LHCN-M2 (cell line): ENCODE measurements at places on chromosomes 5 and 9.

DNA sequence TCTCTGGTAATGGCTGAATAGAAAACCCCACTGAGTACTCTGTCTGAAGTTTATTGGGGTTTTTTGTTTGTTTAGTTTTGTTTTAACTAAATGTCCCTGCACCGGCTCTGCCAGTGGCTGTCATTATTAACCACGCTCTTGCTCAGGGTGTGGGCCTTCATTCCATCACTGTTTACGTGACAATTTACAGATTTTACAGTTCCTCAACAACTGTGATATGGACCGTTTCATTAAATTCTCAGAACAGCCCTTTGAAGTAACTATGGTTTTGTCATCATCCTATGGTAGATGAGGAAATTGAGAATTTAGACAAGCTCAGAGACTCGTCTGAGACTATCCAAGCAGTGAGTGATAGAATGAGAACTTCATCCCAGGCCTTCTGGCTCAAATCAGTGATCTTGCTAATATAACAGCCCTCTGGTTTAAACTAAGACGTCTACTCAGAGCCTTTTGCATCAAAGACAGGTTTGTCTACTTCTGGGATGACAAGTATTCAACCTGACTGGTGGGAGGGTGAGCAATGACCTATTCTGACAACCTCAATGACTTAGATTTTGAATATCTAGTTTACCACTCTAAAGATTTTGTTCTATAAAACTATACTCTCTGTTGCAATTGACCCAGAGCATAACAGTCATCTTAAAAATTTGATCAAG, 77.3 kb upstream of the MAP3K1 start:
- DNase-seq = no peak

GRCh38 chr5:93800988-93801811, 59.8 kb upstream of the POU5F2 start:
- peak; percentile 70 for DNase-seq

- DNase-seq = peak; percentile 37
Measured at GRCh38 chr5:42858687-42859086, 47.0 kb upstream of the SELENOP start.

- DNase-seq = peak; percentile 33
Measured at GRCh38 chr9:6272229-6272598, 56.0 kb upstream of the TPD52L3 start.

DNA sequence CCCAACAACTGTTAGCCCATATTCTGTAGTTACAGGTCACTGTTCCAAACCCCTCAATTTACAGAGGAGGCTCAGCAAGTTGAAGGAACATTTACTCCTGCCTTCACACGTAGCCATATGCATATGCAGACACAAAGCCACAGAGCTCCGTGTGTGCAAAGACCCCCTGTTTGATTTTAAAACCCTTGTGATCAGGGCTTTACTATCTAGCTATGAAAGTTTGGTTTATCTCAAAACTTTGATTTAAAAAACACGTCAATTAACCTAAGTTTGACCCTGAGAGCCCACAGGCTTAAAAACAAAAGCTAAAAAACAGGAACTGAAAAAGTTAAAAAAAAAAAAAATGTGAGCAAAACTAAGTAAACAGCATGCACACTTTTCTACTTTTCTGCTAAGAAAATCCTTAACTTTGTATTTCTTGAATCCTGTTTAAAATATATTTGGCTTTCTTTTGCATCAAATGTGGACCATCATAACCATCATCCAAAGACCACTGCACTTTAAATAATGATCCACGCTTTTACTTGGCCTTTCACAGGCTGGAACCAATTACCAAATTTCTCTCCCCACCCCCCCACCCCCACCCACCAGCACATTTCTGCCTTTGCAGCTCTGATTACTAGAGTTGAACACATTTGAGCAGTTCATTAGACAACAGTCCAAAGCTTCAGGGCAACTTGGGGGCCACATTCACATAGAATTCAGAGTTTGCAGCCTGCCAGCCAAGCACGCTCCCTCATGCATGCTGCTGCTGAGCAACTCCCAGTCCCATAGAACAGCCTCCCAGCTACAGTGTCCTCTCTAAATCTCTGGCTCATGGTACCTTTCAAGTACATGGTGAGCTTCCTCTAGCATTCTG, 128.8 kb upstream of the MAP3K1 start:
- no peak for DNase-seq

DNA sequence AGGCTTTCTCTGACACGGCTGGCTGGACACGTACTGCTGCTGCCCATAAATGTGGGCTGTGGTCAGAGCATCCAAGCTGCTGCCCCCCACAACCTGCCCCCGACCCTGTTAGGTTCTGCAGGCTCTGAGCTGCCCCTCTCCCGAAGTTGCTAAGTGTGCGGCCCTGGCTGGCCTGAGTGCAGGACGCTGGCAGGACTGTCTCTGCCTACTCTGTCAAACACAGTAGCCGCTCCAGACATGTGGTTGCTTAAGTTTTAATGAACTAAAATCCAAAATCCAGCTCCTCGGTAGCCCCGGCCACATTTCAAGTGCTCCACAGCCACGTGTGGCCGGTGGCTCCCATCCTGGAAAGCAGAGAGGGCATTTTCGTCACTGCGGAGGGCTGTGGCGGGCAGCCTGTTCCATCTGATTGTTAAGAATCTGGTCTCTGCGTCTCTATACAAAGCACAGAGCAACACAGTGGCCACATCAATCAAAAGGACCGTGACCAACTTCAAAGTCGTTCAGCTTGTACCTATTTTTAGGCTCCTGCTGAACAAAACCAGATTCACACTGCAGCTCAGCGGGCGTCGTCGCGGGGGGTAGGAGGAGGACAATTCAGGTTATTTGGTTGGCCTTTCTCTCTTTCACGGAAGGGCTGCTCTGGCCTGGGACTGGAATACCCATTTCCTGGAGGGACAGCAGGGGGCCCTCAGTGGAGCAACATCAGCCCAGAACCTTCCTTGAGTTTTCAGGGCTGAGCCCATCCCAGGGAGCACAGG, 68.9 kb downstream of the PTCH1 start:
- DNase-seq = no peak

DNA sequence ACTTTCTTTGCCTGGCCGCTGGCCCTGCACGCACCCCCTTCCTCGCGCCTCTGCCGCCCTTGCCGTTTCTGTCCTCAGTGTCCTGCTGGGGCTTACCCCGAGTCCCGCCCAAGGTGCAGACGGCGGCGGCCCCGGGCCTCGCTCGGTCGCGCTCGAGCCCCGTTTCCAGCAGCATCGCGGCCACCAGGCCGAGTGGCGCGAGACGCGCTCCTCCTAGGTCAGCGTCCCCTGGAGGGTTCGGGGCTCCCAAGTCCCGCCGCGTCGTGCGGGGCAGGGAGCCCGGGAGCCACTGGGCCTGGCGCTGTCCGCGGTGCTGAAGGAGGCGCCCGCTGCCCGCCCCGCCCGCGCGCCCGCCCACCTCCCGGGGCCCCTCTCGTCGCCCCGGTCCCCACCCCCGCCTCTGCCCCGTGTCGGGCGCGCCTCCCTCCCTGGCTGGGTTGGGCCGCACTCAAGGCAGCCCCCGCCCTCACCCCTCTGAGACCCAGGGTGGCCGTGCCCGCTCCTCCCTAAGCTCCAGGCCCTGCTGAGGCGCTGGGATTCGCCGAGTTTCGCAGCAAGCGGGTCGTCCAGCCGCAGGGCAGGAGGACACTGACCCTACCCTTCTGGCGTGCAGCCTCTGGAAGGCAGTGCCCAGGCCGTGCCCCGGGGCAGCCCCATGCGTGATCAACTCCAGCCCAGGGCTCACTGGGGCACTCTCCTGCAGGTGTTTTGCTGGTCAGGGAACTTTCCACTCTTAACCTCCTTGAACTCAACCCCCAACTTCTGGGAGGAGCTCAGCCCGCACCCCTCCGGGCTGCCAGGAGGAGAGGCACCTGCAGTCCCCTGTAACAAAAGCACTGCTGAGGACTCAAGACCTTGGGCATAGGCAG, at the start of gene LHX3:
LHX3 (minus strand) TSS at position 291 of the 869 bp plus-strand sequence; CDS start at position 175, 116 bp downstream.
- no peak for DNase-seq

DNA sequence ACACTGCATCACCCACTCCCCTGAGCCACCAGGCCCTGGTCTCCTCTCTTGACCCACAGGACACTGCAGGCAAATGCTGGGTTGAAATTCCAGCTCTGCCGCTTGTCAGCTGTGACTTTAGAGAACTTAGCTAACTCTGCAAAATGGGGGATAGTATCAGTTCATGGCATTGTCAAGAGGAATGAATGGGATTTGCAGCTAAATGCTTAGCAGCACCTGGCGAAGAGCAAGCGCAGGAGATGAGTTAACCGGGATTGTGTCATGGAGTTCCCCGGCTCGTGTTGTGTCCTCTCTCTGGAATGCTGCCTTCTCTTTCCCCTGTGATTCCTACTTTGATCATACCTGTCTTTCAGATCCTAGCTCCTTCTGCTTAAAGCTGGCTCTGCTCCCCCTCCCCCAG, 67.1 kb downstream of the DAB2IP start:
- no peak for DNase-seq

DNA sequence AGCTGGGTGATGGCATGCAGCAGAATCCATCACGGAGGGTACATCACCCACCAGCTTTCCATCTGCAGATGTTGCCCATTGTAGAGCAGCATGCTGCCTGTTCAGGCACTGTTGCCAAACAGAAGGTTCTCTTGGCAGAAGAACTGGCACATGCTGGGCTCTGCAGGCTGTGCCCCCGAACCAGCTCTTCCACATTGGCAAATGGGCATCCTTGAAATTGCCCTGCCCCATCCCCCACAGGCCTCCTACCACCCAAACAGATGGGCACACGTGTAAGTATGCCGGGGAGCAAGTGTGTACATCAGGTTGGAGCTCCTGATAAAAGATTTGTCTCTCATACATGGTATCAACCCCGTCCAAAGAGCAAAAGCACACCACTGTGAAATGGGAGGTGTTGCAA, 220.3 kb upstream of the TAS2R1 start:
- no peak for DNase-seq

DNA sequence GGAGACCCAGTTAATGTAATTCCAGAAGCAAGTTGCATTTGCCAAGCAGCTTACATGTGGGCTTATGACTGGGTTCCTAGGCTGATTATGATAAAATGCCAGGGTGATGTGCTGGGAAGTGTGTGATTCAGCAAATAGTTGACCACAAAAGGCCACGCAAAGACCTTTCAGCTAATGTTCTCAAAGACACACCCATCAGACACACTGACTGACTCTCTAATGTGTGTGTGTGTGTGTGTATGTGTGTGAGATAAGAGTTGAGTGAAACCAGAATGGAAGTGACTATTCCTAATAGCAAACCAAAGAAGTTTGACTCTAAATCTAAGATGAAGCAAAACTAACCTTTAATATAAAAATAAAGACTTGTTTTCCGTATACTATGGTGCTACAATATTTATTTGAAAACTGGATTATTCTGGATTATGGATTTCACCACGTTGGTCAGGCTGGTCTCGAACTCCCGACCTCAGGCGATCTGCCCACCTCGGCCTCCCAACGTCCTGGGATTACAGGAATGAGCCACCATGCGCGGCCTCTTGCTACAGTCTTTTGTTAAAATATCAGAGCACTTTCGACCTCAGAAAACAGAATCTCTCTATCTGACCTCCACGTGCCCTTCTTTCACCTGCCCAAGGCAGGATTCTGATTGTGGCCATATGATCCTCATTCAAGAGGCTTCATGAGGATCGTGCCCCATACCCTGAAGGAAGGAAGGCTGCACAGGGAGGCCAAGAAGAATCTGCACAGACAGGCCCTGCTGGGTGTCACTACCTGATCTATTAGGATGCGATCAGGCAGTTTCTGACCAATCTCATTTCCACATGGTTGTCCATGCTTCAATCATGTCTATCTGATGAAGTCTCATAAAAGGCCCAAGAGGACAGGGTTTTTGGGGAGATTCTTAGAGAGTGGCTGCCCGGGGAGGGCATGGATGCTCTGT, 75.6 kb downstream of the USP20 start:
- DNase-seq = peak; percentile 99

DNA sequence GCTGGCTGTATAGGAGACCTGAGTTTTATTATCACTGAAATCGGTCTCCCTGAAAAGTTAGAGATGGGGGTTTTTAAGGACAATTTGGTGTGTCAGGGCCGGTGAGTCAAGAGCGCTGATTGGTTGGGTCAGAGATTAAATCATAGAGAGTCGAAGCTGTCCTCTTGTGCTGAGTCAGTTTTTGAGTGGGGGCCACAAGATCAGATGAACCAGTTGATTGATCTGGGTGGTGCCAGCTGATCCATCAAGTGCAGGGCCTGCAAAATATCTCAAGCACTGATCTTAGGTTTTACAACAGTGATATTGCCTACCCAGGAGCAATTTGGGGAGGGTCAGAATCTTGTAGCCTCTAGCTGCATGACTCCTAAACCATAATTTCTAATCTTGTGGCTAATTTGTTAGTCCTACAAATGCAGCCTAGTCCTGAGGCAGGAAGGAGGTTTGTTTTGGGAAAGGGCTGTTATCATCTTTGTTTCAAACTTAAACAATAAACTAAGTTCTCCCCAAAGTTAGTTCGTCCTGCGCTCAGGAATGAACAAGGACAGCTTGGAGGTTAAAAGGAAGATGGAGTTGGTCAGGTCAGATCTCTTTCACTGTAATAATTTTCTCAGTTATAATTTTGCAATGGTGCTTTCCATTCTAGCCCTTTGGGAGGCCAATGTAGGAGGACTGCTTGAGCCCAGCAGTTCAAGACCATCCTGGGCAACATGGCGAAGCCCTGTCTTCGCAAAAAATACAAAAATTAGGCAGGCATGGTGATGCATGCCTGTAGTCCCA, 31.6 kb upstream of the RFK start:
- DNase-seq = no peak

DNA sequence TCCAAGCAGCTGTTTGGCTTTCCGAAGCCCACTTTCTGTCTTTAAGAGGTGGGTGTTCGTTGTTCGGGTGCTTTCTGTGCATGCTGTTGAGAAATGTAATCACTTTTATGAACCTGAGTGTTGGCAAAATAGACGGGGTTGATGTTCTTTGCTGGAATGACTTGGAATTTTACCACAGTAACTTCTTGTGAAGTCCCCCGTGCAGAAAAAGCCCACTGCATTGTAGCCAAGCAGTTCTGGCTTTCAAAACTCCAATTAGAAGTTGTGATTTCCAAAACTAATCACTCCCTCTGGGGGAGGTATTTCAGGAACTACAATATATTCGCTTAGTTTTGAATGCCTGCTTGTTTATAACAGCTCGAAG, 111.1 kb downstream of the PAM start:
- DNase-seq = peak; percentile 46

DNA sequence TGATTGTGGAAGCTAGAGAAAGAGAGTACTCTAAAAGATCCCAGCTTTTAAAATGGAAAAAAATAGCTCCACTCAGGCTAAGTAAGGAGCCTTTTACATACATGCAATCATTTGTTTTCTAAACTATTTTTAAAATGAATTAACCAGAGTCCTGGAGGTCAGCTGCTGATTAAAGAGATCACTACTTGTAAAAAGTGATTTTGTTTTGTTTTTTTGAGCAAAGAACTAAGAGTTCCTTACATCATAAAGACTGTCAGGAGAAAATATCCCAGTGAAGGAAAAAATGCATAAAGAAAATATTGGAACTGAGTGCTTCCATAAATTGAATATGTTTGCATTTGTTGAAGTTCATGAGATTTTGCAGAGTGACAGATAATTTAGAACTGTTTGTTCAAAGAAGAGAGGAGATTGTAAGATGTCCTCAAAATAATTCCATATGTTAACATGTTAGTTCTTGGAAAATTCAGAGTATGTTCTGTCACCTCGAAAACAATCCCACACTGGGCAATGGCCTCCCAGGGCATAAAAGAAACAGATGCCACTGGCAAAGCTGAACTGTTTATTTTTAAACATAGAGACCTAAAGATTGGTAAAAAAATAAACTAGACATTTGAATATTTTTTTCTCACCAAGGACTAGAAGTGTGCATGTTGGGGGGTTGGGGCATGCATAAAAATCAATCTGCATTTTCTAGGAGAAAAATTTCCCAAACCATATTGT, 264.7 kb downstream of the NPR3 start:
- no peak for DNase-seq

GRCh38 chr9:98724810-98725530, 16.2 kb upstream of the GABBR2 start:
- no peak for DNase-seq

GRCh38 chr5:54301849-54302248, 8.5 kb downstream of the ARL15 start:
- no peak for DNase-seq
